ENCODE measurements at places on chromosomes 13 and 19.

- no peak for DNase-seq
Observed at GRCh38 chr13:27174766-27175455, 3.3 kb upstream of the USP12 start.

DNA sequence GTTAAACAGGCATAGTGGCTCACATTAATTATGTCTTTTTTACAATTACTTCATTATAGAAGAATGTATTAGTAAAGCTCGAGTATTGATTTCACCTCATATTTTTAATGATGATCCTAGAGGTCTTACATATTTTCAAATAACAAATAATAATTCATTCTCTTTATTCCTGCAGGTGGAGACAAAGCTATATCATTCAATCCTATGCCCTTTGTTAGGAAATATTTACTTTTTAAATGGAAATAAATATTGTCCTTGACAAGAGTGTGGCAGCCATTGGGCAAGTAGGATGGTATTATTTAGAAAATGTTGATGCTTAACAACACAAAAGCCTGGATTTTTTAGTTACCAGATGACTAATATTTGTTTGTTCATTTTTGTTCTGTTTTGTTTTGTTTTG is 127.6 kb downstream of the COG6 start:
- no peak for DNase-seq

- DNase-seq, result no peak
Observed at GRCh38 chr19:38715555-38715954, 28.7 kb downstream of the CAPN12 start.

DNA sequence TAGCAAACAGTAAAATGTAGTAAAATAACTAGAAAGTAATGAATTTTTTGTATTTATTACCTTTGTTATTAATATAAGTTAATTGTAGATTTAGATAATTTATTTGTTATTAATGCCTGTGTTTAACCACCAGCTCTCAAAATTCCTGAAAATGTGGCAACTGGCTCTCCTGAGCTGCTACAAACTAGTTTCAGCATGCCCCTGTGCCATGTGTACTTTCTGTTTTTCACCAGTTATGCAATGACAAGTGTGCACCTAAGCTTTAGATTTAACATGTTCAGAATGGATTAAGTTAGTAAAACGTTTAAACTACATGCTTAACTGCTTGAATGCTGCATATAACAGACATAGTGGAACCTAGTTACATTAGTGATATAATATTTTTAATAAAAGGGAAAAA is 88.1 kb downstream of the POSTN start:
- no peak for DNase-seq

DNA sequence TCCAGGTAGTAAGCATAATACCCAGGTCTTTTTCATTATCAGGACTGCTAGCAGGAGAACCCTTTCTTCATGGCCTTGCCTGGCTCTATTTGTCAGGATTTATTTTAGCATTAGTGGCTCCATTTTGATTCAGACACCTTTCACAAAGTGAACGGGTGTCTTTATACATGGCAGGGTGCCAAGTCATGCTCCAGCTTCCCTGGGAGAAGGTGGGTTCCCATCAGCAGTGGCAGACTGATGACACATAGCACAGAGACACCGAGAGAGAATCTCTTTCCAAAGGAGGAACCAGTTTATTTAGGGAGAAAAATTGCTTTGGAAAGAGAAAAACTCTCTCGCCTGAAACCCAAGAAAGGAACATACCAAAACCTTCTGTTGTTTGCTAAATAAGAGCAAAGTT is 135.3 kb upstream of the TMTC4 start:
- DNase-seq, result no peak

GRCh38 chr19:934865-935479 is 9.1 kb downstream of the ARID3A start:
- DNase-seq, result no peak

GRCh38 chr13:21137696-21138095 is 38.7 kb downstream of the SKA3 start:
- DNase-seq, result no peak

GRCh38 chr19:39474139-39474620 is 6.5 kb upstream of the TIMM50 start:
- DNase-seq, result peak; percentile 58

DNA sequence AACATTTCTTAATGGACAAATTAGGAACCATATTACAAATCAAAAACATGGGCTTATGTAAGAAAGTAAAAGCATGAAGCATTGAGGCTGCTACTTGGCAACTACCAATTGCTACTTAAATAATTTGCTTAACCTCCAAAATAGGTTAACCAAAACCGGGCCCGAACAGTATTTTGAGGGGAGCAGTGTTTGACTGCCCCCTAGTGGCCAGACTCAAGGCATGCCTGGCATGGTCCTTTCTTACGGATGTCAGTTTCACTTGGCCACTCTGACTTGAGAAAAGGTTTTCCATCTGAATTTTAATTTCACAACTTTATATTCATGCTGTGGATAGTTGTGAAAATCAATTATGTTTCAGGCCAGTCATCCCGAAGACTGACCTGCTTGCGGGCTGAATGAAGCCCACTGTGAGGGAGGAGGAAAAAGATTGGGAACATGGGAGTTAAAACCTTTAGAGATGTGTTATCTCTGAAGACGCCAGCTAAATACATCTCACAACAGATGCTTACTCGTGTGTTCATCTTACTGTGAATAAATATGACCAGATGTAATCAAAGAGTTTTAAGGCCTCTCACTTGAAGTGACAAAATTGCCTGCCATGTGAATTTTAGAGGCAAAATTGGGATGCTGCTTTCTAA is 2.9 kb downstream of the RXFP2 start:
- DNase-seq, result peak; percentile 68

DNA sequence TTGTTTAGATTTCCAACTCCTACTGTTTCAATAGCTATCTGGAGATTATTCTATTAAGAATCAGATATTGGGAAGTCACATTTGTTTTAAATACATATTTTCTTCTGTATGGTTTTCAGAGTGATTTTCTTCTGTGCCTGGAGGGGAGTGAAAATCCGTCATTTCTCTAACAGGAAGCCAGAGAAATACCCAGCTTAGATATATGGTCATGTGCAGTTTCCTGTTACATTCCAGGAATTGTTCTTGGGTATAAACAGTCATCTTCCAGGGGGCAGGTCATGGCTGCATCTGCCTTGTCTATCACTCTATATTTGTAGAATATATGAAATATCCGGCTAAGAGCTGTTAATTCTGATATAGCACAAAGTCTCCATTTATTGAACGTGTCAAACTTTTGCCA is 77.5 kb upstream of the MIR17HG start:
- no peak for DNase-seq

DNA sequence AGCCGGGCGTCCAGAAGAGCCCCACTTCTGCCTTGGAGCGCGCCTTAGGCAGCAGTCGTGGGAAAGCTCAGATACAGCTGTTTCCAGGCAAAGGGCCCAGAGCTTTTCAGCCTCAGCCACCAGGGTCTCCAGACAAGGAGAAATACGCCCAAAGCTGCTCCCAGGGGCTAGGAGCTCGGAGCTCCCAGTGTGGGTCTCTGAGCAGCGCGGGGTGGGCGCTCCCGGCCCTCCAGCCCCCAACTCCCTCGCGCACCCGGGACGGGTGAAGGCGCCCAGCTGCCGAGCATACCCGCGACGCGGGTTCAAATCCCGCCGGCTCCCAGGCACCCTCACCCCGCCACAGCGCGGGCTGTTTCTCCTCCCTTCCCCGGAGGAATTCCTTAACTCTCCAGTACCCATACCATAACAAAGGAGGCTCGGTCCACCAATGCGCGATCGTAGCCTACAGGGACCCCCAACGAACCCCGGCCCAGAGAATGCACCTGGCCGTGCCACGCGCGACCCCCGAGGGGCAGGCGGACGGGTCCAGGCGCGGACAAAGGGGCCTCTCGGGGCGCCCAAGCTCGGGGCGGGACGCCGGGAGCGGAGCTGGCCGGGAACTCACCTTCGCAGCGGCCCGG is 507 bp downstream of the COL4A1 start:
- peak; percentile 49 for DNase-seq

GRCh38 chr19:35090506-35091214 is 25.0 kb upstream of the FXYD3 start:
- peak; percentile 41 for DNase-seq

GRCh38 chr19:31838163-31838815 is 489.1 kb upstream of the TSHZ3 start:
- no peak for DNase-seq

GRCh38 chr19:18058208-18059009 is 28.3 kb downstream of the IL12RB1 start:
- peak; percentile 67 for DNase-seq

DNA sequence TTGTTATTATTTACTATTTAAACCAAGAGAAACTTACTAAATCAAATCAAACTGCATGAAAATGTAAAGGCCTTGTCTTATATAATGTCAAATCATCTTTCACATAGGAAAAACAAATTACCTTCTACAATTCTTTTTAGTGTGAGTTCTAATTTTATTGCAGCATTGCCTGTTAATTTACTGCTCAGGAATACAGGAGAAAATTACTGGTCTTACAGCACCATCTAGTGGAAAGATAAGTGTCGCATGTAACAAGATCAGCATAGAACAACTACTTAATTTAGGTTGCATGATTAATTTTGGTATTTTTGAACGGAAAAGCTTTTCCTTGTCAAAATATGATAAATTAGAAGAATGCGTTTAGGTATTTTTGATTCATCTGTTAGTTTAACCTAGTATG is 502.7 kb downstream of the UQCRFS1 start:
- DNase-seq, result peak; percentile 41

- DNase-seq, result no peak
Observed at GRCh38 chr13:88417801-88418200, 746.6 kb downstream of the SLITRK5 start.

GRCh38 chr13:78576261-78576660 is 27.1 kb downstream of the POU4F1 start:
- no peak for DNase-seq

GRCh38 chr19:41740415-41741243 is 14.7 kb upstream of the CEACAM6 start:
- no peak for DNase-seq

DNA sequence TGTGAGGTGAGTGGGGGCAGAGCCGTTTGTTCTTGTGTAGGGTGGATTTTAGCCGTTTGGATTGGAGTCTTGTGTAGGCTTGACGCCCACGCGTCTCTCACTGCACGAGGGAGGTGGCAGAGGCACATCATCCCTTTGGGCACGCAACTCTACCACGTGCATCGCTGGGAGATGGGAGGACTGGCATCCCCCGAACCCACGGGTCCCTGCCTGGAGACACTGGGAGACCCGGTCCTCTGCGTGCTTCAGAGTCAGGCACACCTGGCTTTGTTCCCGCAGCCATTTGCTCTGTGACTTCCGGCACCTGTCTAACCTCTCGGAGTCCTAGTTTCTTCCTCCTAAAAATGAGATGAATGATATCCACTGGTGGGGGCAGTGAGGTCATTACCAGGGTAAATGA is 6.4 kb downstream of the ARHGEF7 start:
- DNase-seq, result no peak
